Activated CD4-positive, CD25-positive, alpha-beta regulatory T cell treated with anti-CD3 and anti-CD28 coated beads, Interleukin-2, amount 50 U/mL, for 72 hours (primary cell): ENCODE measurements at places on chromosomes 16 and 17.

DNA sequence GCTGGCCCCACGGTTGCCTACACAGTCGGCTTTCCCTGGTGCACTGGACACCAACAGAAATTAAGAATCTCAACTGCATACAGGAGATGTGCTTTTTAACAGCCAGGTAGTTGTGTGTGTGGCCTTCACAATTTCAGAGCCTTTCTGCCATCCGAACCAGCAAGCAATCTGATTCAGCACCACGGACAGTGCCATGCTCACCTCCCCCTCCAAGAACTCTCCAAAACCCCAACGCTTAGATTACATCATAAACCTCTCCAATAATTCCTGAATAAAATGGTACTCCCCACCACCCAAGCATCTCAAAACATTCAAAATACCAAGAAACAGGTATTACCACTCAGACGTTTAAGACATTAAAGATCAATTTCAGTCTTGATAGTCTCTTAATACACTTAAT lies 31.8 kb downstream of the USP7 start:
- no peak for DNase-seq

DNA sequence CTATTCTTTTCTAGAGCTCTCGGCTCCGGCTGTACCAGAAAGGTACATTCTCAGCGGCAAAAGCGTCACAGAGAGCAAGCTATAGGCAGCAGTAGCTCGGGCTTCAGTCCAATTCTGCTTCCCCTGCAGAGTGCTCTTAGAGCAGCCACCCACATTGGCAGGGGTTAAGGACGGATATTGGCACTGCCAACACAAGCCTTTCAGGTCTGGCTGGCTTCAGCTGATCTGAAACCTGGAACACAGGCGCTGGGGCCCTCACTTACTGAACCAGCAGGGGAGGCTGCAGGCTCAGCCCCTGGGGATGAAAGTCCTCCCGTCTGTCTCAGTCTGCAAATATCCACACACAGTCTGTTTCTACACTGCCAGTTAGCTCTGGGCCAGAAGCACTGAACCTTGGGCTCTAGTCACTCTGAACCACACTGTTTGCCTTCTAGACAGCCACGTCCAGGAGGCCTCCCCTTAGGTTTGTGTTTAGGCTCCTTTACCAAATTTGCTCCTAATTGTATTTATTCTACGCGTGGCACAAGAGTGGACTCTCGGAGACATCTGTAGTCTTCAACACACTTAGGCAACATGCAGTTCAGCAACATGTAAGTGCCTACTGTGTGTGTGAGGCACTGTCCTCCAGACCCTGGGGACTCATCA lies 40.1 kb downstream of the HIC1 start:
- no peak for DNase-seq

DNA sequence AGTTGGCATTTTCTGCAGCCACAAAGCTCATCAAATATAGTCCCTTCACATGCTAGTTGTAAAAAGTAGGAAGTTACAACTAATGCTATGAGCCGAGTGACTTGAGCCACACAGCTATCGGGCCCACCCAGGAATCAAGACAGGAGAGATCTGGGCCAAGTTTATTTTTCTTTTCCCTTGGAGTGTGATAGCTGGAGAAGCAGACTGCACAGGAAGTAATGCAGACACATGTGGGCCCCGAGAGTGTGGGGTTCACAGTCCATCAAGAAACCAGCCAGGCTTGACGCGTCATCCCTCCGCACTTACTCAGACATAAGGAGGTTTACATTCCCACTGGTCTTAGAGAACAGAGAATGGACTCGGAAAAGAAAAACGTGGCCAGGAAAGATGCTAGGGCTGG lies 403.1 kb upstream of the CDH11 start:
- no peak for DNase-seq

GRCh38 chr16:31913668-31914067 lies 40.1 kb downstream of the ZNF267 start:
- DNase-seq, result no peak

- DNase-seq, result no peak
Measured at GRCh38 chr16:66459878-66460277, 32.8 kb downstream of the BEAN1 start.

GRCh38 chr17:81854974-81855774 lies 5.2 kb downstream of the P4HB start:
- DNase-seq, result no peak

GRCh38 chr16:68939692-68940320 lies 96.5 kb downstream of the TANGO6 start:
- no peak for DNase-seq

DNA sequence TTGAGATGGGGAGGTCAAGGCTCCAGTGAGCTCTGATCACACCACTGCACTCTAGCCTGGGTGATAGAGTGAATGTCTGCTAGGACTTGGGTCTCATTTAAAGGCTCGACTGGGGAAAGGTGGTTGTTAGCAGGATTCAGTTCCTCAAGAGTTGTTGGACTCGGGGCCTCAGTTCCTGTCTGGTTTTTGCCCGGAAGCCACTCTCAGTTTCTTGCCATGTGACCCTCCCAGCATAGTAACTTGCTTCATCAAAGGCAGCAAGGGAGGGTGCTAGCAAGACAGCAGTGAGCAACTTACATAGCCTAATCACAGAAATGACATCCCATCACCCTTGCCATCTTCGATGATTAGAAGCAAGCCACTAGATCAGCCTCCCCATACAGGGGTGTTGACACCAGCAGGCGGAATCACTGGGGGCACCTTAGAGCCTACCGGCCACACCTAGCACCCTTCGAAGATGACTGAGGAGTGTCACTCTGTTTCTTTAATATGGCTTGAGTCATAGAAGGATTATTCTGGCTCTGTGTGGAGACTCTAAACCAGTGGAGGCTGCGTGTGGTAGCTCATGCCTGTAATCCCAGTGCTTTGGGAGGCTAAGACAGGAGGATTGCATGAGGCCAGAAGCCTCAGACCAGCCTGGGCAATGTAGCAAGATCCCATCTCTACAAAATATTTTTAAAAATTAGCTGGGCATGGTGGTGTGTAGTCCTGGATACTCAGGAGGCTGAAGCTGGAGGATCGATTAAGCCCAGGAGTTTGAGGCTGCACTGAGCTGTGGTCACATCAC lies 13.2 kb upstream of the SCNN1B start:
- no peak for DNase-seq

DNA sequence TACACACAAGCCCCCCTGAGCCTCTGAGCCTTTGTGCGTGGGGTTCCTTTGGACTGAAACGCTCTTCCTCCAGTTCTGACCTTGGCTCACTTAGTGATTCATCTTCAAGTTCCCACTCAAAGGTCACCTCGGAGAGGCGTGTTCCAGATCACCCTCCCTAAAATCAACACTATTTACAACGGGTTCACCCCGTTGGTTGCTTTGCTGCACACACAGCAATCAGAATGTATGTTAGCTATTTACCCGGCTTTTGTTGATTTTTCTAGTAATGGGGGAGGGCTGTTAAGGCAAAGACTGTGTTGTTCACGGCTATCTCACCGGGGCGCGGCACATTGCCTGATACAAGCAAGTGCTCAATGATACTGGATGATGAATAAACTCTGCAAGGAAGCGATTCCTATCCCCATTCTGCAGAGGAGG lies 977 bp downstream of the NAGPA start:
- DNase-seq, result no peak

GRCh38 chr16:66923247-66923731 lies 2.0 kb downstream of the RRAD start:
- DNase-seq, result no peak

DNA sequence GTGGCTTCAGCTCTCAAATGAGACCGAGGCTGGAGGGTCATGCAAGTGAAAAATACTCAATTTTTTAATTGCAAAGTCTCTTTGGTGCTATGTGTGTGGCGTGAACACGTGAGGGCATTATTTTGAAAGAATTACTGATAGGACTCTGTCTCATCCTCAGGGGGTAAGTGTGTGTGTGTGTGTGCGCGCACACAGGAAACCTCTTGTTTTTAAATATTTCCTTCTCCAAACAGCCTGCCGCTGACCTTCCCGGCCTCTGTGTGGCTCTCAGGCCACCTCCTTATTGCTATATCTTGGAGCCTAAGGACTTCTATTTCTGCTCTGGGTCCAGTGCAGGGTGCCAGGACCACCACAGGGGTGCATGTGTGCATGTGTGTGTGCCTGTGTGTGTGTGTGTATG lies 99.7 kb downstream of the CMIP start:
- no peak for DNase-seq

- no peak for DNase-seq
Measured at GRCh38 chr17:36197387-36197703, 787 bp upstream of the CCL3L1 start.

GRCh38 chr17:42507671-42508070 lies 28.4 kb upstream of the NAGLU start:
- DNase-seq, result no peak

DNA sequence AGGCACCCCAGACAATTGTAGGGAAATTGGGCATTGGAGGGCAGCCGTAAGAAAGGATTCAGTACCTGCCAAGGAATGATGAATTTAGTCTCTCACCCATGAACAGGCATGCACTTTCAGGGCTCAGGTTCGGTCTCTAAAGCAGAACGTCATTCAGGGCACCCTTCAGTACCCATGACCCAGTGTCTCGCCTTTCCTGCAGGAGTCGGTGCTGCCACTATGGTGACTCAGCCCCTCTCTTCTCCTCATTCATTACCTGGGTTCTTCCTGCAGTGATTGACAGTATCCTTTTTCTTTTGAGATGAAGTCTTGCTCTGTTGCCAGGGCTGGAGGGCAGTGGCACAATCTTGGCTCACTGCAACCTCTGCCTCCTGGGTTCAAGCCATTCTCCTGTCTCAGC lies 8.4 kb downstream of the SOST start:
- DNase-seq, result no peak

DNA sequence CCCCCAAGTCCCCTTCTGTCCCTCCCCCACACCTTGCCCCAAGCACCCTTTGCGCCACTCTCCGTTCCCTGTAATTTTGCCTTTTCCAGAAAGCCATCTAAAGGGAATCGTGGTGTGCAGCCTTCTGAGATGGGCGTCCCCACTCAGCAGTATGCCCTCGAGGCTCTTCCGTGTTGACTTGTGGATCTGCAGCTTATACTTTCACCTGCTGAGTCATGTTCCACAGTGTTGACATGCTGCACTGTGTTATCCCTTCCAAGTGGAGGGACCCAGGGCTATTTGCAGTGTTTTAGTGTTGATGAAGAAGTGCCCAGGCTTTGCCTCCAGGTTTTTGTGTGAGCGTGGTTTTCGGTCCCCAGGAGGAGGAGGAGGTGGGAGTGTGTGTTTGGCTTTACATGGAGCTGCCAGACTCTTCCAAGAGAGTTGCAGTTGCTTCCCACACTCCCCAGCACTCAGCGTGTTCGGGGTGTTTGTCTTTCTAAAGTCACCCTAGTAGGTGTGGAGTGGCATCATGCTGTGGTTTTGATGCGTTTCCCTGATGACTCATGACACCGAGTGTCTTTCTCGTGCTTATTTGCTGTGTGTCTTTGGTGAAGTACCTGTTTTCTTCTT lies 32.1 kb upstream of the JPT2 start:
- DNase-seq, result peak; percentile 37

GRCh38 chr16:29686740-29687332 lies 7.9 kb downstream of the QPRT start:
- DNase-seq, result no peak

GRCh38 chr17:29124135-29124924 lies 55.9 kb downstream of the MYO18A start:
- DNase-seq, result no peak

DNA sequence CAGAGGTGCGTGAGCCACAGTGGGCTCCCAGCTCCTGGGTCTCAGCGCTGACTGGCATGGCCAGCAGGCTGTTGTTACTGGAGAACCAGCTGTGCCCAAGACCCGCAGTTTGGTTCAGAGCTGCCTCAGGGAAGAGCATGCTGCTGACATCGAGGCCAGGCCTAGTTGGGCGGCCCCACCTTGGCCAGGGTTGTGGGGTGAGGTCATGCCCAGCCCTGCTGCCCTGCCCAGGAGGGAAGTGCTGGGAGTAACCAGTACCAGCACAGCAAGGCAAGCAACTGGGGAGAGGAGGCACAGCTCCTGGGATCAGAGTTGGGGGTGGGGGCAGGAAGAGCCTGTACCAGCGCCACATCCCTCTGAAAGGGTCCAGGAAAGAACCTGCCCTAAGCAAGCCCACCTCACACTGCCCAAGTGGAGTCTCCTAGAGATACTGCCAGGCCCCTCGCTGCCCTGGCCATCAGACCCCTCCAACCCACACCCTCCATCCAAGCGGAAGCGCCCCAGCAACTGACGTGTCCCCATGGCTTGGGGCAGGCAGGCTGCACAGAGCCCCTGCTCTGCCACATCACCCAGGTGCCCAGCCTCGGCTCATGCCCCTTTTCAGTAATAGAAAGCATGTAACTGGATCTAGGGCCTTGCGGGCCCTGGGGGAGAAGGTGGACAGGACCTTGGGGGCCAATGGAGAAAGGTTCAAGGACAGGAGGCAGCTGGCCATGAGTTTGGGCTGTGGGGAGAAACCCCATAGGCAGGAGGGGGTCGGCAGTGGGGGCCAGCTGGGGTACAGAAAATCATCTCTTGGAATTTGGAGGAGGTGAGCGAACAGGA lies 990 bp downstream of the DOK4 start:
- DNase-seq, result no peak

DNA sequence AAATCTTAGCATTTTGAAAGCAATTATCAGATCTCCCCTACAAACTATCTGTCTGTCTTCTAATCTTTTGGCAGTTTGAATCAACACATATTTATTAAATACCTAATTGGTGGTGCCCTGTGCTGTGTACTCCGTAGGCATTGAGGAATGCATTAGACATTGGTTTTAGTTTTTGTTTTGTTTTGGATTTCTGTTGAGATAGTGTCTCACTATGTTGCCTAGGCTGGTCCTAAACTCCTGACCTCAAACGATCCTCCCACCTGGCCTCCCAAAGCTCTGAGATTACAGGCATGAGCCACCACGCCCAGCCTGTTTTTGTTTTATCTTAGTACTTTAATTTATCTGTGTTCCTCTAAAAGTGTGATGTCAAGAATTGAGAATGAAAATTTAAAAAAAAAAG lies 124.8 kb upstream of the RBL2 start:
- DNase-seq, result no peak

GRCh38 chr17:49471769-49472168 lies 23.3 kb upstream of the NGFR start:
- no peak for DNase-seq

GRCh38 chr16:4788489-4788889 lies 344 bp upstream of the SEPTIN12 start:
- DNase-seq, result no peak

- no peak for DNase-seq
Measured at GRCh38 chr17:63542218-63542545, 8.1 kb upstream of the DCAF7 start.

DNA sequence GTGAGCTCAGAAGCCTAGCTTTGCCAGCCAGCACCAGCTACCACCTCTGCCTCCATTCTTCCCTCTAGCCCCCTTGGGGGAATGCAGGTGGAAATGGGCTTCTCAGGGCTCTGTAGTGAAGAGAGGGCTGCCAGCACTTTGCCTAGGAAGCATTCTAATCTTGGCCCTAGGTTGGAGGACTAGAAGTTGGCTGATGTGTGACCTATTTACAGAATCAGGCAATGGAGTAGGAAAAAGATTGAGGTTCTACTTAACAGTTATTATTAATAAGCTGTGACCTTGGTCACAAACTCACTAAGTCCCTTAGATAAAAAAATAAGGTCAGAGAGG lies 19.9 kb downstream of the DHX38 start:
- DNase-seq, result no peak

- DNase-seq, result no peak
Measured at GRCh38 chr17:35554668-35555067, 6.0 kb downstream of the SLFN14 start.
